ENCODE measurements at places on chromosomes 5 and 9. TPM values are rescaled to one million over a fixed set of nuclear protein-coding genes. Genes with fewer than 3 reads are reported as not detected.

Gene LCN9
- total RNA-seq: 0.72 TPM

Gene GABBR2
- 0.94 TPM for total RNA-seq

DNA sequence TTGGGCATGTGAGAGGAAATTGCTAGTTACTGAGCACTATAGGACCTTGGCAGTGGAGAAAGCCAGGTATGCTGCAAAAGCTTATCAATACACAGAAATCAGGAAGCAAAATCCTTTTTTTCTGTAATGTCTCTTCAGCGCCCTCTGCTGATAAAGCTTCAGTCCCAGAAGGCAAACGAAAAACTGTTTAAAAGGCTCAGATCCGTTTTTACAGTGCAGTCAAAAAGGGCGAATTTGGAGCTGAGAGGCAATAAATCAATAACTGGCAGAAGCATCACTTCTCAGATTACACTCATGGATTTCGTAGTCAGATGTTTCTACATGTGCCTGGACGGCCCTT lies 1.1 kb upstream of the MAN2A1 start:
- DNase-seq: no peak
- no peak overlapping the region for H3K27ac ChIP-seq
- H3K27me3 ChIP-seq: no peaks in the 10 kb centered on the region
- peaks cover 15% of the 10 kb centered on the region for H3K36me3 ChIP-seq
- peaks cover 3% of the 10 kb centered on the region for H3K4me1 ChIP-seq

- no peak overlapping the region for H3K4me3 ChIP-seq
- H3K27ac ChIP-seq: no peak overlapping the region
- no peaks in the 10 kb centered on the region for H3K4me1 ChIP-seq
- H3K36me3 ChIP-seq: no peaks in the 10 kb centered on the region
Measured at GRCh38 chr5:36536616-36537005, 69.8 kb upstream of the SLC1A3 start.

- H3K4me3 ChIP-seq: peak overlapping the region; percentile 90
- H3K36me3 ChIP-seq: peaks cover 9% of the 10 kb centered on the region
- no peaks in the 10 kb centered on the region for H3K4me1 ChIP-seq
- no peak for DNase-seq
Measured at GRCh38 chr9:128657344-128657704, 677 bp upstream of the DYNC2I2 start.

DNA sequence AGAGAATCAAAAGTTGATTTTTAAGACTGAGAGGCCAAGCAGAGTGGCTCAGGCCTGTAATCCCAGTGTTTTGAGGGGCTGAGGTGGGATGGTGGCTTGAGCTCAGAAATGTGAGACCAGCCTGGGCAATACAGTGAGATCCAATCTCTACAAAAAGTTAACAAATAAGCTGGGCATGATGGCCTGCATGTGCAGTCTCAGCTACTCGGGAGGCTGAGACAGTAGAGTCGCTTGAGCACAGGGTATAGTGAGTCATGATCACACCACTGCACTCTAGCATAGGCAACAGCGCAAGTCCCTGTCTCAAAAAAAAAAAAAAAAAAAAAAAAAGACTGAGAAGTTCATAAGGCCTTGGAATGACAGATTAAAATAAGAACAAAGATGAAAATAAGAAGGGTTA lies 177.2 kb downstream of the TMEM232 start:
- no peak overlapping the region for H3K27ac ChIP-seq
- no peaks in the 10 kb centered on the region for H3K4me1 ChIP-seq
- no peaks in the 10 kb centered on the region for H3K27me3 ChIP-seq
- H3K36me3 ChIP-seq: no peaks in the 10 kb centered on the region
- H3K4me3 ChIP-seq: no peak overlapping the region
- no peak for DNase-seq

GRCh38 chr9:12595400-12595799 lies 97.8 kb upstream of the TYRP1 start:
- H3K4me1 ChIP-seq: no peaks in the 10 kb centered on the region
- H3K4me3 ChIP-seq: no peak overlapping the region
- no peak for DNase-seq
- no peak overlapping the region for H3K27ac ChIP-seq

- no peaks in the 10 kb centered on the region for H3K36me3 ChIP-seq
- H3K4me1 ChIP-seq: no peaks in the 10 kb centered on the region
Measured at GRCh38 chr5:39623291-39623865, 198.6 kb upstream of the DAB2 start.

GRCh38 chr9:129751841-129752801 lies 721 bp downstream of the PTGES start:
- H3K27me3 ChIP-seq: no peaks in the 10 kb centered on the region
- peaks cover 6% of the 10 kb centered on the region for H3K4me1 ChIP-seq
- H3K4me3 ChIP-seq: peak overlapping the region; percentile 61
- no peaks in the 10 kb centered on the region for H3K36me3 ChIP-seq
- no peak for DNase-seq
- H3K27ac ChIP-seq: no peak overlapping the region
